Central memory CD4-positive, alpha-beta T cell (primary cell): ENCODE measurements at places on chromosomes 7 and 10.

DNA sequence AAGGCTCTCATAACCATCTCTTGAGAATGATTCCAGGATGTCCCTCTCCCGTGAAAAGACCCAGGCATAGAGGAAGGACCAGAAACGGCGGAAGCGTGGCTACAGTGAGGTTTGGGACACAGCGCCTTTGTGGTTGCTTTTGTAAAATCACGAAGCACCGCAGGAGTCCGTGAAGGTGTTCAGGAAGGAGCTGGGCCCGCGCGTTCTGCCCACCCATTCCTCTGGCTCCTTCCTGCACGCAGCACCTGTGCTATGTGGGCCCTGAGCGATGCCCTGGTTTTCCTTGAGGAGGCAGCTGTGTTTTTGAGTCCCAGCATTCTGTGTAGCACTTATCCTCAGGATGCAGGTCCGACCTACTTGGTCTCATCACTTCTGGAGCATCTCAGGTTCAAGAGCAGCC lies 112.8 kb downstream of the TRRAP start:
- DNase-seq: no peak

GRCh38 chr7:117808910-117809705 lies 64.1 kb downstream of the CTTNBP2 start:
- DNase-seq: no peak

- no peak for DNase-seq
Observed at GRCh38 chr10:109412353-109412752, 511.0 kb downstream of the XPNPEP1 start.

DNA sequence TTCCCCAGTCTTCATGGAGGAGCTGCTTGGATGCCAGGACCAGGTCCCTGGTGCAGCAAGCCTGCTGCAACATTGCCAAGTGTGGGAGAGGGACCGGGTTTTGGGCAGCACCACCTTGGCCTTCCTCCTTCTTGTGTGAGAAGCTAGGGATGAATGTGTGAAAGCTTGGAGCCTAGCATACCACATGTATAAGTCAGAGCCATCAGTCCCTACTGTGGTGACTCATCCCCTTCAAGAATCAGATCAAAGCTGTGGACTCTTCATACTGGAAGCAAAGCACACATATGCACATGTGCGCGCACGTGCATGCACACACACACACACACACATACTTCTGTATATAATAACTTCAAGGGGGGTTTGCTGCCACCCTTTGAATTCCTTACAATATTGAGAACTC lies 527.8 kb downstream of the LRMDA start:
- DNase-seq: no peak

DNA sequence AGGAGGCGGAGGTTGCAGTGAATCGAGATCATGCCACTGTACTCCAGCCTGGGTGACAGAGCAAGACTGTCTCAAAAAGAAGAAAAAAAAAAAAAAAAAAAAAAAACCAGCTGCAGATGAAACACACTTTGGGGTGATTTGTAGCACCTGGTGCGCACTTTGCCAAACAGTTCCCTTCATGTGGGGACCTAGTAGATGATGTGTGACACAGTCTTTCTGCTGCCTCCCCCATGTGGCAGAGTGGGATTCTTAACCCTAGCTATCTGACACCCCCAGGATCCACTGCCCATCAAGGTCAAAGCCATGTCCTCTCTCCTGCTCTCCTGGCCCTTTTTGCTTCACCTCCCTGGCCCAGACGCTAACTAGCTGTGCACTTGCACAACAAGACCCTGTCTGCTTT lies 52.1 kb upstream of the PDZD8 start:
- DNase-seq: no peak

DNA sequence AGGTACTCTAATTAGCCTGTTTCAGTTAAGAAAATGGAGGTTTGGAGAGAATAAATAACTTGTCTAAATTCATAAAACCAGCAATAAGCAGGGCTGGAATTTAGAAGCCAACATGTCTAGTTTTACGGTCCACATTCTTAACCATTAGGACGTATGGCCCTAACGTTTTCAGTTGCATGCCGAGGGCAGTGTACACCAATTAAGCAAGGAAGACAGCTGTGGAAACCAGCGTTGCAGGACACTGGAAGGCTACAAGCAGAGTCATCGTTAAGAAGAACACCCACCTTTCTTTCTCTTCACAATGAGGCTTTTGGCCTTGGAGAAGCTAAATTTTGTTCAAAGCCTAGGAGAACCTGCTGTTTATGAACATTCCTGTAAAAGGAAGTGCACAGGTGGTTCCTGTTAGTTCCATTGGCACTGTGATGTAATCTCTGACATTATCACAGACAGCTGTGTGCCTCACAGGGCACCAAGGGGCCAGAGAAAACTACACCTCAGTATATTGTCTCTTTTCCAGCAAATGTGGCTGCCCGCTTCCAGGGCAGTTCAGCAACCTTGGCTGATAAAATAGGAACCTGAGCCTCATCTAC lies 21.0 kb downstream of the MPP7 start:
- DNase-seq: no peak

DNA sequence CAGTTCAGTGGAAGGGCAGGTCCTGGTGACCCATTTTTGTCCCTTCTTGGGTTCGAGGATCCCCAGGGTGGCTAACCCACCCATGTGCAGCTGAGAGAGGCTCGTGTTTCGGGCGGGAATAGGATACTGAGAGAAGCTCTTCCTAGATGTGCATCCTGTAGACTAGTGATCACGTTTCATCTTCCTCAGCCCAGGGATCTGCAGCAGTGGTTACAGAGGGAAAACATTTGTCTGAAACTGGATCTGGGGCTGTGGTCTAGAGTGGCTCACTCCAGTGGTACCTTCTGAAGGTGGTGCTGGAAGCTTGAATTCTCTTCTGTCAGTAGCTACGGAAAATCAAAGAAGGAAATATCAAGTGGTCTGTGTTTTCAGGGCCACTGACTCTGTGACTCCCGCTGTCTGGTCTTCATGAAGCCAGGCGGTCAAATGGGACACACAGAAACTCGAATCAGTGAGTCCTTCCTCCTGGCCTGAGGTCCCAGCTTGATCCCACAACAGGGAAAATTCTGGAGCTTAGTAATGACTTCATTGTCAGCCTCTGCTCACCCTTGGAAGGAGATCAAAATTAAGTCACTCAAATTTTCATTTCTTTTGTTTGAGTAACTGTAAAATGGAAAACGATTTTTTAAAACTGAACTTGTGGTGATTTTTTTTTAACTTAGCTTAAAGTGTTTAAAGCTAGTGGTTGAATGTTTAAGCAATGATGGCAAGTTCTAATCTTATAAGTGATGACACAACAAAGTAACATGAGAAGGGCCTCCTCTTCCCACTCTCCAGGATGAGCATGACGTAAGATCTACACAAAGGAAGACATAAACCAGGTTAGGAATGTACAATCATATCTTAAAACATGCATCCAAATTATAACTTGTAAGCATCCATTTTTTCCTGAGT lies 469.3 kb upstream of the KLF6 start:
- no peak for DNase-seq

DNA sequence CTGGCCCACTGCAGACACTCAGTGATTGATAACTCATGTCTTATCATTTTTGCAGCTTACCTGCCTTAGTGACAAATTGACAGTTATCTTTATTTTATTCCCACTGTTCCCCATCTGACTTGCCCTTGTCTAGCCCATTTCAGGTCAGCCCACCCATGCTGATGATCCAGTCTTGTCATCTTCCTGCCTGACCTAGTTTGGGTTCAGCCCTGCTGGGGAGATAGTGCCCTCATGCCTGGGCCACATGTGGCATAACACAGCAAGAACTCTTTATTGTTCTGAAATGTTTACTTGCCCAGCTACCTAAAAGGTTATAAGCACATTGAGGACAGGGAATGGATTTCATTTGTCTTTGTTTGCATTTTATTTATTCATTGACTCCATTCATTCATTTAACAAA lies 75.6 kb downstream of the ENTPD1 start:
- no peak for DNase-seq

DNA sequence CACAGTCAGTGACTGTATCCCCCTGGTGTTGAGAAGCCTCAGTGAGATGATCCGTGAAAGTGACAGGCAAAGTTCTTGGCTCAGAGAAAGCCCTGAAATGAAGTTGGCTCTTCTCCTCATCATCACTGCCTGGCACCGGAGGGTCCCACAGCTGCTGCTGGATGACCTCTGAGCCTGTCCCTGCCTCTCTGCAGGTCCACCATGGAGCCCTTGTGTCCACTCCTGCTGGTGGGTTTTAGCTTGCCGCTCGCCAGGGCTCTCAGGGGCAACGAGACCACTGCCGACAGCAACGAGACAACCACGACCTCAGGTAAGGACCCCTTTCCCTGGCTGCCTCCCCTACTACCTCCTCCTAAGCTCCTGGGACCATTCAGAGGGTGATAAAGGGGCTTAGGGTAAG lies 85.5 kb downstream of the MKI67 start:
- DNase-seq: no peak

- no peak for DNase-seq
Observed at GRCh38 chr7:129517931-129518330, 15.6 kb downstream of the SMKR1 start.

DNA sequence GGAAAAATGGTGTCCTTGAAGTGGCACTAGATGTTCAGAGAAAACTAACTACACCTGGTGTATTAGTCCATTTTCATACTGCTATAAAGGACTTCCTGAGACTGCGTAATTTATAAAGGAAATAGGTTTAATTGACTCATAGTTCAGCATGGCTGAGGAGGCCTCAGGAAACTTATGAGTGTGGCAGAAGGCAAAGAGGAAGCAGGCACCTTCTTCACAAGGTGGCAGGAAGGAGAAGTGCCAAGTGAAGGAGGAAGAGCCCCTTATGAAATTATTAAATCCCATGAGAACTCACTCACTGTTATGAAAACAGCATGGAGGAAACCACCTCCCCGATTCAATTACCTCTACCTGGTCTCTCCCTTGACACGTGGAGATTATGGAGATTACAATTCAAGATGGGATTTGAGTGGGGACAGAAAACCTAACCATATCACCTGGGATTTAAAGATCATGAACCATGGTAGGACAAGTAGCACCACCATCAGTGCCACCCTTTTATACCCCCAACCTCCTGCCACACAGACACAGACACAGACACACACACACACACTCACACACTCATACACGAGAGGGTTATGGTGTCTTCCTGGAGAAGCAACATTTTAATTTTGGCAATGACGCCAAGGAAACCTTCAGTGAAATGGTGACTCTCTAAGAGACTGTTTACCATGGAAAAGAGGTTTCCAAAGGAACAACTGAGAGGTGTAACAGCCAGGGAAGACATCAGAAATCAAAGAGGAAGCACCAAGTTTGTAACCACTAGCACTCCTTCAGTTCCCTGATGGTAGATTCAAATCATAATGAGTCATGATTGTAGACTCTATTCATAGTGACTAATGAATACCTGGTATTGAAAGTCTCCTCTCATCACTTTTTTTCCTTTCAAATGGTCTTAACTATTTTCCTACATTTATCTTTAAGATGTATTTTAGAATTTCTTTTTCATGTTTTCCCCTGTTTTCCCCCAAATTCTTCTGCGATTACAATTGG lies 41.8 kb upstream of the WNT16 start:
- no peak for DNase-seq

DNA sequence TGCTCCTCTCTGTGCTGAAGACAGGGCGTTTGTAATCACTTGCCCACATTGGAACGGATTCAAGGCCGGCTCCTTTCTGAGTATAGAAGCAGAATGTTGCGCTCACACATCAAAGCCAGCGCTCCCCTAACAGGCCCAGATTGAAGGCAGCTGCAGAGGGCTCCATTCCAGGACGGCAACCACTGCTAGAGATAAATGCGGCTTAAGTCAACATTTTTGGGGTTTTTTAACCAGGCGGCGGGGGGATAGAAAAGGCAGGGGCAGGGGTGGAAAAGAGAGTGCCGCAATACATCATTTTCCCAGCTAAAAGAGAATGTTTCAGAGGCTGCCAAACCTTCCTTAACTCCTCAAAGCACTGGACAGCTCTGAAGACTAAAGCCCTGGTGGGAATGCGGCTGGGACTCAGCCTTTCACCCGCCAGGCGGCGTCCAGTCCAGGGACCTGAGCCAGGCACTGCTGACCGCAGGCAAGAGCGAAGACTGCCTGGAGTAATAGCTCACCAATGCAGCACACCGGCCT lies 189.6 kb downstream of the TNS3 start:
- no peak for DNase-seq
